ENCODE measurements at places on chromosomes 6 and 20. TPM values are rescaled to one million over a fixed set of nuclear protein-coding genes. Genes with fewer than 3 reads are reported as not detected.

Gene C20orf204
- total RNA-seq = 0.18 TPM

Gene CNKSR3
- 2.4 TPM for total RNA-seq

Gene RGS19
- total RNA-seq = 23.8 TPM

Gene PRR18
- not detected for total RNA-seq

Gene DCDC2
- total RNA-seq = 0.34 TPM

Gene OXT
- total RNA-seq = not detected

Gene RIPOR3
- 0.07 TPM for total RNA-seq

Gene PTCHD4
- 0.20 TPM for total RNA-seq

Gene METTL24
- not detected for total RNA-seq

Gene DUSP15
- total RNA-seq = not detected

Gene PI3
- 10.8 TPM for total RNA-seq

Gene FABP7
- total RNA-seq = 0.27 TPM

Gene PAX1
- not detected for total RNA-seq

Gene ADGRF1
- 17.1 TPM for total RNA-seq

Gene GABRR2
- total RNA-seq = not detected

Gene RAB5IF
- 111 TPM for total RNA-seq

Gene HLA-DMB
- total RNA-seq = 0.92 TPM

Gene SLC16A10
- 0.14 TPM for total RNA-seq

Gene WFDC10B
- not detected for total RNA-seq

Gene WFDC2
- total RNA-seq = not detected

Gene BCAS1
- not detected for total RNA-seq

Gene TINAG
- total RNA-seq = not detected

Gene PCED1A
- 7.9 TPM for total RNA-seq

Gene UBE2J1
- 26.4 TPM for total RNA-seq

Gene LINC00237
- not detected for total RNA-seq

Gene COL19A1
- not detected for total RNA-seq

Gene SIRPB1
- 1.1 TPM for total RNA-seq

Gene PTCRA
- total RNA-seq = not detected

Gene PRDM13
- total RNA-seq = not detected

Gene TBXT
- total RNA-seq = not detected

Gene SYNDIG1
- not detected for total RNA-seq

Gene SYTL3
- total RNA-seq = 1.1 TPM

Gene JPH2
- 7.8 TPM for total RNA-seq

Gene RANBP9
- total RNA-seq = 29.0 TPM

Gene GPLD1
- total RNA-seq = 0.03 TPM

Gene HLA-DPA1
- not detected for total RNA-seq

Gene C20orf173
- not detected for total RNA-seq

Gene RAET1L
- 1.1 TPM for total RNA-seq
